ENCODE measurements at places on chromosomes 16 and 17.

DNA sequence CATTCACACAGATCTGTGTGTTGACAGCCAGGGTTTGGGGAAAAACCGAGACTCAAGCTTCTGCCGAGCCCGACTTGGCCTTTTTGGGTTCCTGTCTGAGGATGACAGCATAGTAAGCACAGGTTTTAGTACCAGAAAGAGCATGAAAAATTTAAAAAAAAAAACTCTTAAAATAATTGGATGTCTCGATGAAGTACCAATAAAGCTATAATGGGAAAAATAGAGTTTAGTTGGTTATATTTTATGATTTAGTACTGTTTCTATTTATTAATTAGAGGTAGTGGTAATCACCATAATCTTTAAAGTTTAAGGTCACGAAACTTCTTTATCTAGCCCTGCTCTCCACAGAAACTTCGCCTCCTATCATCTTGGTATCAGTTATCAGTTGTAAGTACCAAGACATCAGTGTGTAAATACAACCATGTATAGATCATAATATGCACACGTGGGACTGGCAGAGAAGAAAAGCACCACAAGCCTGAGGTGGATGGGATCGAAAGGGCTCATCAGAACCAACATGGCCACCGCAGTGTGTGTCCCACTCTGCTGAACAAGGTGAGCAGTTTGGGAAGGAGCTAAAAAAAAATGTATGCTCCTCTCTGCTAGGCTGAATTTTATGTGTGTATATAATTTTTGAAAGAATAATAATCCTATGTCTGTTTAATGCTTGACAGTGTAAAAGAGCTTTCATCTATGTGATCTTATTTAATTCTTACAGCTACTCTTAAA is 14.4 kb upstream of the EEF2K start:
- DNase-seq = no peak

GRCh38 chr16:55663765-55664677 is 8.2 kb downstream of the SLC6A2 start:
- DNase-seq = no peak

DNA sequence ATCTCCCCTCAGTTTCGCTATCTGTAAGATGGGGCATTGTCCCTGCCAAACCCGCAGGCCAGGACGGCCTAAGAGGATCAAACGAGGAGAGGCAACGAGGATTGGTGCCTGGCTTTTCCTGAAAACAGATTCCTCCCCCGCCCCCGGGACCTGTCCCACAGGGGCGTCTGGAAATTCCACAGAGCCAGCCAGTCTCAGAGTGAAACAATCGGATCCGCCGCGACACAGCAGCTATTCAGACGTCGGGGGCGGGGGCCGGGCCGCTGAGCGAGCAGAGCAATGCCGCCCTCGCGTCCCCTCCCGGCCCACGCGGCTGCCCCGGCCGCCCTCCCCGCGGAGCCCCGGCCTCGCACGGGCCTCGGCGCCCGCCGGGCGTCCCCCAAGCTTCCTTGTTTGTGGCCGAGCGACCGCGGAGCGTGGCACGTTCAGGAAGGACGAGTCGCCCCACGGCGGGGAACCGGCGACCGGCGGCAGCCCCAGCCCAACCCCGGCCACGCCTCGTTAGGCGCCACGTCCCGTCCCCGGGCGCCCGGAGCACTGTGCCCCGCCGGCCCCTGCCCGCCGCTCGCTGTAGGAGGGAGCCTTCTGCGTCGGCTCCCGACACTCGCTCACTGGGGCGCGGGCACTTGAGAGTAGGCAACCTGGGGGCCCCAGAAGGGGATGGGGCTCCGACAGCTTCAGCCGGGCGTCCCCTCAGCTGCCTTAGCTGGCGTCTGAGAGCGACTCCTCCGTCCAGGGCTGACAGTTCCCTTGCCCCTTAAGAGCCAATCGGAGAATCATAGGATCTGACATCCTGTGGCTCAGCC is 29.6 kb upstream of the PHOSPHO1 start:
- DNase-seq = peak; percentile 26

GRCh38 chr16:23699100-23699499 is 13.9 kb downstream of the ERN2 start:
- DNase-seq = no peak

DNA sequence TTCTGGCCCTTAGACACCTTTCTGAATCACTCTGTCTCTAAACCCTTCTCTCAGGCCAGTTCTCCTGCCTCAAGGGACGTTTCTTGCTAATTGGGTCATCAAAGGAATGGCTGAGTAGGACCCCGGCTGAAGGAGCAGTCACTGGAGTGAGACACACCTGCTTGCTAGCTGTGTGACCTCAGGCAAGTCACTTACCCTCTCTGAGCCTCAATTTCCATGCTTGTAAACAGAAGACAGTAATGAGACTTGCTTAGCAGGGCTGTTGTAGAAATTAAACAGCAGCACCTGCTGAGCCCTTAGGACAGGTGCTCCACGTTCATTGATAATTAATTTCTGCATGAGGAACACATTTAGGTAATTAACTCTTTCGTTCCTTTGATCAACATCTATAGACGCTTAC is 6.8 kb downstream of the CIBAR2 start:
- DNase-seq = no peak

DNA sequence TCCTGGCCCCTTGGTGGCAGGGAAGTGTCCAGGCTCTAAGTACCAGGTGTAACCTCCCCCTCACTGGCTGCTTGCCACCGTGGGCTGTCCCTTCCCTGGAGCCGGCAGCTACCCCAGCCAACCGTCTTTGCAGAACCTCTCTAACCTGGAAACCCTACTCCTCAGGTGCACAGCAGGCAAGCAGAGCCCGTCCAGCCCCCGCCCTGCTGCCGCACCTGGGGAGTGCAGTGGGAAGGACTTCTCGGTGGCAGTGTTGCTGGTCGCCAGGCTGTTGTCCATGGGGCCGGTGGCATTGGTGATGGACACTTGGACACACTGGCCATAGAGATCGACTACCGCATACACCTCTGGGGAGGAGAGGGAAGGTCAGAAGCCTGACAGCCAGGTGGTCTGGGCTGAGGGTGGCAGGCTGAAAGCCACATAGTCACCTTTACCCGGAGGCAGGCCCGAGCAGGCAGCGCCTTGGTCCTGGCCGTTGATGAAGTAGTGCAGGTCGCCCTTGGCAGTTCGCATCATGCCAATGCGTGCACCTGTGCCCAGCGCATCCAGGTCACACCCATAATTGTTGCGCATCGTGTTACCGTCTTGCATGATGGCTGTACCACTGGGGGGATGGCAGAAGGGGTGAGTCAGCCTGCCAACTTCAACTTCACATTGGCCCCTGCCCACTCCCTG is 6.5 kb downstream of the NEURL4 start:
- no peak for DNase-seq

DNA sequence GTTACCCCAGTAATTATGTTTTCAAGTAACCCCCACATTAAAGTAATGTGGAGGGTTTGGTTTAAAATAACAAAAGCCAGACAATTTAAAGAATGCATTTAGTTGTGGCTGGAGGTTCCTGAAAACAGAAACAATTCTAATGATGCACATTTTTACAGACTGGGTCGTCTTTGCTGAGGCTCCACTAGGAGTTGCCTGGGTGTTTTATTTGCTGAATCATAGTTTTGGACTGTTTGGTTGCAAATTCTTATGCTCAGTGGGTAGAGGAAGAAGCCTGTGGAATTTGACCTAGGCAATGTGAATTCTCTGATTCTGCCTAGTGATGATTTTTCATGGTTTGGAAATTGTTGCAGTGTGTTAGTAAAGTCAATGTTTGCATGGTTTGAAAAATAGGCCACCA is 16.3 kb downstream of the SHISA9 start:
- DNase-seq = no peak

DNA sequence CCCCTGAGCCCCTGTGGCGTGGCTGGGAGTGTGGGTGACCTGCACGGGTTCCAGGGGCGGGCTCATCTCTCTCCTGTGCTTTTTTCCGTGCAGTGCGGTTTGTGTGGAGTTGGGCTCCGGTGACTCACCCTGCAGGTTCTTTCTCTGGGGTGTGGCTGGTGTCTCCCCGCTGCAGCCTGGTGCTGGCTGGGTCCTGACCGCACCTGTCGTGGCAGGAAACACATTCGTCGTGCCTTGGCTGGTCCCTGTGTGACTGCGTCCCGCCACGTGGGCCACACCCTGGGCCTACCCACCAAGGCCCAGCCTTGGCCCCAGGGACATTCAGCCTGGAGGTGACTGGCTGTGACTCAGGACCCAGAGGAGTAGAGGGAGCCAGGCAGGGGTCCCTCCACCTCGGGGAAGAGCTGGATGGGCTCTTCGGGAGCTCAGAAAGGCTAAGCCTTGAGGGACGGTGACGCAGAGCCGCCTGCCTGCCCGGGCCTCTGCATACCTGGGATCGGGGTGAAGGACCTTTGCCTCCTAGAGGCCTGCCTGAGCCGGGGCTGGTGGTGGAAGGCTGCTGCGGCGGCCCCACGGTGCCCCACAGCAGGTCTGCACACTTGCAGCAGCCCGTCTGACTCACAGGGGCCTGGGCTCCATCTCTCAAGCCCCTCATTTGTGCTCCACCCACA is 7.8 kb downstream of the TRAF7 start:
- no peak for DNase-seq

- DNase-seq = no peak
Measured at GRCh38 chr16:58651965-58652348, 22.3 kb upstream of the CNOT1 start.

DNA sequence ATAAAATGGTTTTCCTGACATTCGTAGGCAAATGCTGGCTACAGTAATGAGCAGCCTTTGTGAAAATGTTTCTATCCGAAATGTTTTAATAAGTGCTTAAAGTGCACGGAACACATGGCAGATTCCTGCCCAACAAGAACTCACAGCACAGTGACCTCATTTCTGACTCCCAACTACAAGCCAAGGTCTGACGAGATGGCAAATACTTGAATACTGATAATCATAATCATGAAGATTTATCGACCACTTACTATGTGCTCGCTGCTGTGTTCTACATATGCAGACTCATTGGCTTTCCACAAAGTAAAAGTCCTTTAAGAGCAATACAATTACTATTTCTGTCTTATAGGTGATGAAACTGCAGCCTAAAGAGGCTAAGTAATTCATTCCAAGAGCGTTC is 238.1 kb upstream of the CDH5 start:
- no peak for DNase-seq

DNA sequence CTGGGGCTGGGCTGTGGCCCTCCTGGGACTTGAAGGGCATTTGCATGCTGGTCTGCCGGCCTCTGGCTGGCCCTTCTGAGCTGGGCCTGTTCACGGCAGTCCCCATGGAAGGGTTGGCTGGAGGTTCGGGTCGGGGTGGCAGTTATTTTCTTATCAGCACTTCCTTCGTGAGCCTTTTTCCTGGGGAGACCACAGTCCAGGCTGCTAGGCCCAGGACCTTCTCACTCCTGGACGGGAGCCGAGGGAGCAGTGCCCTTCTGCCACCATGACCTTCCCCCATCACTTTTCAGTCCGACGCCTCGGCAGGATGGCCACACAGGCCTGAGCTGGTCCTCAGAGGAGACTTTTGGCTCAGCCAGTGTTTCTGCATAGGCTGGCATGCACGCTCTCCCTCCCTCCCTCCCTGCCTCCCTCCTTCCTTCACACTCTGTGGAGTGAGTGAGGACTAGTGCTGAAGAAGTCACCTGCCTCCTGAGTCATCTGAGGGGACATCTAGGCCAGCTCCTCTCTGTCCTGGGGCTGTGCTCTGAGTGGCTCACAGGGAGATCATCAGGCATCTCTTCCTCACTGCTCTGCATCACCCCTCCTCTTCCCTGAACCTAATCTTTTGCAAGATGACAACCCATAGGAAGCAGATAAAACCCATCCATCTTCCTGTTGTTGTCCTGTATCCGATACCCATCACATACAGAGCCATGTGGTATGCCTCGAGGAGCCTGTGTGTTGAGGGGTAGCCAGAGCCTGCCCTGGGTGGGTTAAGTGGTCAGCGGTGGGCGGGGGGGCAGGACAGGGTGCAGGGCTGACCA is 109.7 kb downstream of the RAP1GAP2 start:
- no peak for DNase-seq

GRCh38 chr17:77572065-77572601 is 386.4 kb upstream of the TNRC6C start:
- DNase-seq = no peak

- no peak for DNase-seq
Measured at GRCh38 chr16:17474037-17474436, 3.3 kb upstream of the XYLT1 start.

DNA sequence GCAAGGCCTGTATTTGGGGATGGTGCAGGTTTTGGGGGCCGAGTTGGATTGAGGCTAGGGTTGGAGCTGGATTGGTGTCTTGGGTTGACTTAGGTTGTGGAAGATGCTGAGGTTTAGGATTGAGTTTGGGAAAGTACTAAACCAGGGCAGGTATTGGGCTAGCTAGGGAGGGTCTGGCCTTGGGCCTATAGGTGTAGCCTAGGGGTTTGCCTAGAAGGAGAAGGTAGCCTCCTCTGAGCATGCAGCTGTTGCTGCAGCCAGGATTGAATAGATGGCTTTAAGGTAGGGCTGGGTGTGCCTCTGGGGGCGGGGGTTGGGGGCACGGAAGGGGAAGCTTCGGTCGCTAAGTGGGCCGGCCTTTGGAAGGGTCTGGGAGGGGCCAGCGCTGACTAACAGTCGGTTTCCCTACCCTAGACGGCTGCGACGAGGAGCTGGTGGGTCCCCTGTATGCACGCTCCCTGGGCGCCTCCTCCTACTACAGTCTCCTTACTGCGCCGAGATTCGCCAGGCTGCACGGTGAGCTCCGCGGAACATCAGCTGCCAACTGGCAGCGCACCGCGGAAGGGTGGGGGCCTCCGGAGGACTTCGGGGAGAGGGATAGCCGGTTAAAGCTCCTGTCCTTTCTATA is 1.2 kb downstream of the CNTNAP1 start:
- DNase-seq = no peak

DNA sequence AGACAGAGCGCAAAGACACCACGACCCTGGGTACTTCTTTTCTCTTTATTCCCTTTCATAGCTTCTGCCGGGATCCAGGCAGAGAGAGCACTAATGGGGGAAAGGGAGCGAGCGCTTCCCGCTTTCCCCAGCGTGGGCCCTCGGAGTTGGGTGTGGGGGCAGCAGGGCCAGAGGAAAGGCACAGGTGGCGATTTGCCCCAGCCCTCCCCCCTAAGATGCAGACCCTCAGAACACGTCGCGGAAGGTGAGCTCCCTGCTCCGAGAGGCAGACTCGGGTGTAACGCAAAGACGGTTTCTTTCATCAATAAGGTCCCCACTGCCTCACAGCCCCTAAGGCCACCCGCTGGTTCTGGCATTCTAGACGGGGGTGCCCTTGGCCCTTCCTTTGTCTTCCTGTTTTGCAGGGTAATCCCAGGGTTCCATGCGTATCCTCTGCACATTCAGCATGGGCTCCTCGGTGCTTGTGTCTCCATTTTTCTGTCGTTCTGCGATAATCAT is 570 bp upstream of the NME3 start:
- no peak for DNase-seq

- no peak for DNase-seq
Measured at GRCh38 chr17:65901394-65901793, 290.5 kb downstream of the CEP112 start.

DNA sequence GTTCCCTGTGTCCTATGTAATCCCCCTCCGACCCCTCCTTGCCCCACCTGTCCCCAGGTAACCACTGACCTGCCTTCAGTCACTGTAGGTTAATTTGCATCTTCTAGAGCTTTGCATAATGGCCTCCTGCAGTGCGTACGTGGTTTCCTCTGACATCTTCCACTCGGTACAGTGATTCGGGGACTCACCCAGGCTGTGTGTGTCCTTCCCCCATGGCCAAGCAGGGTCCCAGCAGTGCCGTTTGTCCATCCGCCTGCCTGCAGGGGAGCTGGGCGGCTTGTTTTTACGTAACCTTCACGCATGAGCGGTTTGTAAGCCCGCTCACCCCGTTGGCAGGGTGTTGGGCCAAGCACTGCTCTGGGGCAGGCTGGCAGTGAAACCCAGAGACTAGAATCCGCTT is 7.9 kb downstream of the MAPK8IP3 start:
- no peak for DNase-seq

Data from activated gamma-delta T cell treated with anti-CD3 and anti-CD28 coated beads, Interleukin-2, amount 50 U/mL, for 16 hours (primary cell).